ENCODE measurements at places on chromosomes 12 and 14.

DNA sequence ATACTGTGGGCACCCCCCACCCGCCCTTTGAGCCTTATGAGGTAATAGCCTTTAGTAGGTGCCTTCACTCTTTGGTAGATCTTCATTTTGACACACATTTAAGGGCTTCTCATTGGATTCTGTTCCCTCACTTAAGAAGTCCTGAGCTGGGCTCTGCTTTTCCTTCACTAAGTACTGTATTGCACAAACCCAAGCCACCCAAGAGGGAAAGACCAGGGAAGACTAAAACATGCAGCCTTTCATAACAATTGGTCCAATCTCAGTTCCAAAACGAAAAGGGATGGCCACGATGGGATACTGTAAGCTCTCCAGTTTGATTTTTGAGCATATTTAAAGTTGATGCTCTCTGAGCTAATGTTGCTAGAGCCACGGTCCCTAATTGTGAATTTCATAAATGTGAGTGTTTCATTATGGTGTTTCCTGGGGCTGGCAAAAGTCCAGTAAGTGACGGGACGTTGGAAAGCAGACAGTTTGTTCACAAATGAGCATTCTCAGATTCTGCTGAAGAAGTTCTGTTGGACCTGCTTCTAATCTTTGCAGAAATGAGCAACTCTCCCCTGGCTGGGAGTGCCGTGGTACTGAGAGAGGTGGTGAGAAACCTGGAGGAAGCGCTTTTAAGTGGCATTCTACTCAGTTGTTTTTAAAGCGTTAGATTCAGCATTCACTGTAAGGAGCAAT lies 9.4 kb downstream of the SSPN start:
- no peak for DNase-seq

DNA sequence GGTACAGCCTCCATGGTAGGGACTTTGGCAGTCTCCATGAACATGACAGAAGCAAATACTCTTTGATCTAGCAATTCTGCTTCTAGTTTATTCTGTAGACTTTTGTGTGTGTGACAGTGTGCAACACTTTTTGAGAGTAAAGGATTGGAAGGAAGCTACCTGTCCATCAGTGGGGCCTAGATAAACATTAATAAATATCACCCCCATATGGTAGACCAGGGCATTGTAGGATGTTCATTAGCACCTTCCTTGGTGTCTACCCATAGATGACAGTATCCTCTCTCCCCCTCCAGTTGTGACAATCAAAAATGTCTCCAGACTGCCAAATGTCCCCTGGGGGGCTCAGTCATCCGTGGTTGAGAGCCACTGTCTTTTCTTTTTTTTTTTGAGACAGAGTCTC lies 10.8 kb downstream of the SNRNP35 start:
- DNase-seq, result no peak

GRCh38 chr12:21941506-21942376 lies 515 bp upstream of the ABCC9 start:
- no peak for DNase-seq

- no peak for DNase-seq
Observed at GRCh38 chr12:59055204-59055860, 135.0 kb upstream of the LRIG3 start.

DNA sequence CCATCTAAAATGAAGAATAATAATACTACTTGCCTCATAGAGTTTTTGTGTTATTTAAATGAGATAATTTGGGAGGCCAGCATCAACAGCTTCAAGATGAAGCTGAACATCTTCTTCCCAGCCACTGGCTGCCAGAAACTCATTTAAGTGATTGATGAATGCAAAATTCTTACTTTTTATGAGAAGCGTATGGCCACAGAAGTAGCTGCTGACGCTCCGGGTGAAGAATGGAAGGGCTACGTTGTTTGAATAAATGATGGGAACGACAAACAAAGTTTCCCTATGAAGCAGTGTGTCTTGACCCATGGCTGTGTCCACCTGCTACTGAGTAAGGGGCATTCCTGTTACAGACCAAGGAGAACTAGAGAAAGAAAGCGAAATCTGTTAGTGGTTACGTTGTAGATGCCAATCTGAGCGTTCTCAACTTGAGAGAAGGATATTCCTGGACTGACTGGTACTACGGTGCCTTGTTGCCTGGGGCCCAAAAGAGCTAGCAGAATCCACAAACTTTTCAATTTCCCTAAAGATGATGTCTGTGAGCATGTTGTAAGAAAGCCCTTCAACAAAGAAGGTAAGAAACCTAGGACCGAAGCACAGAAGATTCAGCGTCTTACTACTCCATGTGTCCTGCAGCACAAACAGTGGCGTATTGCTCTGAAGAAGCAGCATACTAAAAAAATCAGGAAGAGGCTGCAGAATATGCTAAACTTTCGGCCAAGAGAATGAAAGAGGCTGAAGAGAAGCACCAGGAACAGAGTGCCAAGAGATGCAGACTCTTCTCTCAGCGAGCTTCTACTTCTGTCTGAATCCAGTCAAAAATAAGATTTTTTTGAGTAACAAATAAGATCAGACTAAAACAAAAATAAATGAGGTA lies 100.0 kb upstream of the LRIG3 start:
- DNase-seq, result no peak

GRCh38 chr14:106134886-106135285 lies 608.5 kb downstream of the TMEM121 start:
- DNase-seq, result no peak

DNA sequence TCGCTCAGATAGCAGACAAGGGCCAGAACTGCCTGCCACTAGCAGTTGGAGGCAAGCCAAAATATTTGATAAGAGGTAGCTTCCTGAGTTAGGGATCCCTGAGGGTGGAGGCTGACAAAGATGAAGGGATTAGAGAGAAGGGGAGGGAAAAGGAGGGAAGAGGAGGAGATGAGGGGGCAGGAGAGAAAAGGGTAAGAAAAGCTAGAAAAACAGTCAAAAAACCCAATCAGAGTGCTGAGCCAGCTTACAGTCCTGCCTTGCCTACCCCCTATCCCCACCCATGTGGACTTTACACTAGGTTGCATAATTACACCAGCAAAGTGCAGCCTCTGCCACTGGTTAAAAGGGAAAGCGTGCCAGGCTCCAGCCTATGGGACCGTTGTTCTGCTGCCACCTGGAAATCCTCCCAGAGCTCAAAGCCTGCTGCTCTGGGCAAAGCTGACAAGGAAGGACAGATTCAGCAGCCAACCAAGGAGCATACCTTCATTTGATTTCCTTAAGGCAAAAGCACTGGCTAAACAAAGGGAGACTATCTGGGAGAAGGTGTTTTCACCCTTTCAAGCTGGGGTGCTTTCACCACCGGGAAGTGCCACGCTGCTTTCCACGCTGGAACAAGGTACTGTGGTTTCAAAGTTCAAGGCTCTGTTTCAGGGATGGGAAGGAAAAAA lies 3.8 kb upstream of the NUMB start:
- no peak for DNase-seq
